Activated T-cell treated with anti-CD3 and anti-CD28 coated beads, Interleukin-2, amount 50 U/mL, for 72 hours (primary cell): ENCODE measurements at places on chromosomes 2 and 18.

GRCh38 chr18:63286926-63287325 lies 32.6 kb downstream of the BCL2 start:
- no peak for DNase-seq

GRCh38 chr2:57881998-57882888 lies 164.4 kb upstream of the VRK2 start:
- DNase-seq: no peak

GRCh38 chr2:49737606-49738005 lies 583.3 kb upstream of the FSHR start:
- DNase-seq: no peak

GRCh38 chr2:101082998-101083397 lies 68.2 kb downstream of the TBC1D8 start:
- no peak for DNase-seq

GRCh38 chr2:48419884-48420511 lies 110.0 kb upstream of the STON1 start:
- DNase-seq: no peak
